NCI-H187 treated with DMSO at 0.1 percent for 48 hours (cell line): ENCODE measurements at places on chromosomes 11 and 22.

- DNase-seq: no peak
Measured at GRCh38 chr11:33040862-33041453, 1.6 kb downstream of the TCP11L1 start.

DNA sequence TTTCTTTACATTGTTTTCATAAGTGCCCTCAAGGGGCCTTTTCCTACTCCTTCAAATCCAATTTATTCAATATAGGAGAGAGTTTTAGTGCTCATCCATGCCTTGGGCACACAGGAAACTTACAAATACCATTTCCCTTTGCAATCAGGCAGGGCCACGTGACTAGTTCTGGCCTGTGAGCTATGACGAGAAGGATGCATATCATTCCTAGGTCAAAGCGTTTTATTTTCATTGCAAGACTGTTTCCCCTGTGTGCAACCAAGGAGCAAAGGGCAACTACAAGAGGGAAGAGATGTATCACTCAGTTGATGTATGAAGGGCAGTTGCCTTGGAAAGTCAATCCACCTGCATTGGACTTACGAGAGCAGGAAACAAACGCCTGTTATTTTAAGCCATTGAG lies 1.9 kb upstream of the TRAF6 start:
- no peak for DNase-seq

DNA sequence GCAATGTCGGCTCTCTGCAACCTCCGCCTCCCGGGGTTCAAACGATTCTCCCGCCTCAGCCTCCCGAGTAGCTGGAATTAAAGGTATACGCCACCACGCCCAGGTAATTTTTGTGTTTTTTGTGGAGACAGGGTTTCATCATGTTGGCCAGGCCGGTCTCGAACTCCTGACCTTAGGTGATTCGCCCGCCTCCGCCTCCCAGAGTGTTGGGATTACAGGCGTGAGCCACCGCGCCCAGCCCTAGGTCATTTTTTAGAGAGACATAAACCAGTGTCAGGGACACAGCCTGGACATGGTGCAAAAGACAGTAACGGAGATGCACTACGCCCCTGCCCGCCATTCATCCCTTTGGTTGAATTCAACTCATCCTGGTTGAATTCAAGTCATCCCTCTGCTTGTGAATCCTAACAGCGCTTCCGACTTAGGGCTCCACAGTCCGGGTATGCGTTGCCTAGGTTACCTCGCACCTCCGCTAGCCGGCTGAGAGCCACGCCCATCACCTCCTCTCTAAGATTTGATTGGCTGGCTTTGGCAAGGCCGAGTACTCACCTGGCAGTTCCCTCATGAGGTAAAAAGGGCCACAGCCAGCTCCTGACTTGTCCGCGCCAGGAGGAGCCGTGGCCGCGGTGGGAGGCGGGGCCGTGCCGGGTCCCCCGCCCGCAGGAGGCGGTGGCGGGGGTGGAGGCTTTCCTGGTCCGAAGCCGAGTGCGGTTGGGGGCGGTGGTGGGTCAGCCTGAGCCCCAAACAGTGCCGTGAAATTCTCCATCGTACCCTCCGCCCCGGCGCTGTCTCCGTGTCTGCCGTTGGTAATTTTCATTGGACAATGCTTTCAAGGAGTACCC lies at the start of gene MED19:
Gene MED19, minus strand, starts transcription at position 802 of the 842 bp plus-strand sequence. Its CDS starts 36 bp downstream, at position 766.
- DNase-seq: peak; percentile 75

DNA sequence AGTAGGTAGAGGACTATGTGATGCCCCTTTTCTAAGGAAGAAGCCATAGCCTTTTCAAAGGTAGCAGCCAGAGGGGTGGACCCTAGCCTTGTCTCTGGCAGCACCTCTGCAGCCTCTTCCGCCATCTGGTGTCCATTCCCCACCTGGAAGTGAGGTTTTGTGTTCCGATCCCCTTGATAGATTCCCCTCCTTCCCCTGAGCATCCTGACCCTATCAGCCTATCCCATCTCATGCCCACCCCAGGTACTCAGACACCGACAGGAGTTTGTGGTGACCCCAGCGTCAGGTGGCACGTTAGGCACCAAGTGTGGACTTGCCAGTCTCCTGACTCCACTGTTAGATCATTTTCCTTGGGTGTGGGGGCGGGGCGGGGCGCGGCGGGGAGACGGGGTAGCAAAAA lies 398 bp upstream of the FAM89B start:
- no peak for DNase-seq

GRCh38 chr11:76666408-76666807 lies 4.1 kb downstream of the LRRC32 start:
- DNase-seq: no peak

DNA sequence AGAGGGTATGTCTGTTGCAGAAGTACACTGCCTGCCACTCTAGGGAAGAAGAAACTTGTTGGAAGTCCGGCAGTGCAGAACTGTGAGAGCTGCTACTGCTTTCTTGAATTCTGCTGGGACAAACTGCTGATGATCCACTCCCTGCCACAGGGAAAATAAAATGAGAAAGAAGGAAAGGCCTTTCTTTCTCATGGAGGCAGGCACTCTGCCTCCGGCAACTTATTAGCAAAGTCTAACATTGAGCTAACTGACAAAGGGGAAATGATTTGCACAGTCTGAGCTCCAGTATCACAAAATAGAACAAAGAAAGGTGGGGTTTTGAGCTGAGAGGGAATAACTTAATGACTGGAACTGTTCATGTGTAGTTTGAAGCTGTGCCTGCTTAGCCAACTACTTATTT lies 134.6 kb downstream of the AASDHPPT start:
- DNase-seq: no peak

DNA sequence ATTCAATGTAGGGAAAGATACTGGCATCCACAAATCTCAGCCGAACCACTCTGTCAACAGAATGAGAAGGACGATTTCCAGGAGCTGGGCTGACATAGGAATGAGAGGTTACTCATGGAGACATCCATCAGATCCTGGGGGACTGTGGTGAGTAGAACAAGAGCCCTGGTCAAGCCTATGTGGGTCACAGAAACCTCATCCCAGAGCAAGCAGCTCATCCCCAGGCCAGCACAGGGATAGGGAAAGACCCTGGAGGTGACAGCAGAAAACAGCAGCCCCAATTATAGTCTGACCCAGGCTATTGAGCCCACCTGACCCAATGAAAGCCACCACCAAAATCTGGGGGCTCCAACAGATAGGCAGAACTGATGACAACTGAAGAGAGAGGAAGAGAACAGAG lies 128.0 kb upstream of the SERPIND1 start:
- no peak for DNase-seq

- no peak for DNase-seq
Measured at GRCh38 chr11:124761301-124762104, 587 bp downstream of the ESAM start.

- no peak for DNase-seq
Measured at GRCh38 chr11:117554601-117555333, 227.1 kb downstream of the CEP164 start.

- no peak for DNase-seq
Measured at GRCh38 chr11:109853156-109853776, 239.9 kb upstream of the ZC3H12C start.

DNA sequence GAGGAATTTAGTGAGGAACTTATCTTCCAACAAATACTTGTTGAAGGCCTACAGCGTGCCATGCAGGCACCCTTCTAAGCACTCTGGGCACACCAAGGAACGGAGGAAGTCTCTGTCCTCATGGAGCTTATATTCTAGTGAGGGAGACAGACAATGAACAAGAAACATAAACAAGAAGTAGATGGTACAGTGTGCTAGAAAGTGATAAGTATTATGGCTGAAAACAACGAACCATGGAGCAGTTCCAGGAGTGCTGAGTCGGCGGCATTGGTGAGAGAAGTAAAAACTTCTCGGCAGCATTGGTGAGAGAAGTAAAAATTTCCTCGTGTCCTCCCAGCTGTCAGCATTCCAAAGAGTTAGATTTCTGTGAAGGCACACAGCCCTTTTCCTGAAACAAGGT lies 53.2 kb downstream of the FAM76B start:
- DNase-seq: no peak

GRCh38 chr22:44889255-44889878 lies 120.4 kb downstream of the PHF21B start:
- DNase-seq: no peak

- no peak for DNase-seq
Measured at GRCh38 chr11:27115051-27115650, 74.5 kb downstream of the BBOX1 start.

- DNase-seq: no peak
Measured at GRCh38 chr11:74330075-74330858, 18.8 kb upstream of the P4HA3 start.

DNA sequence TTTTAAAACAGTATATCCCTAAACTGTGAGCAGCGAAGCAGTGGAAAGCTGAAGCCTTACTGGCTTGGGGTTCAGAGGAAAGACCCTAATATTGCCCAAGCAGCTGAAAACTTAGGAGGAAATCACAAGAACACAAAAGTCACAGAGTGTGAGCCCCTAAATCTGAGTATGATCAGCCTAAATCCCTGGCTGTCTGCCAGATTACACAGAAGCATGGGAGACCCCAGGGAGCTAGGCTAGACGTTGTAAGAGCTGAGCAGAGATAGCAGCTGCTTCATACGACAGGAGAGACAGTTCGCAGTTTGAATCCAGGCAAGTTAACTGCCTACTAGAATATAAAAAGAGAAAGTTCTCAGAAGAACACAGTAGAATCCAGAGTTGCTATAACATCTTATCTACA lies 81.2 kb downstream of the PACS1 start:
- no peak for DNase-seq

DNA sequence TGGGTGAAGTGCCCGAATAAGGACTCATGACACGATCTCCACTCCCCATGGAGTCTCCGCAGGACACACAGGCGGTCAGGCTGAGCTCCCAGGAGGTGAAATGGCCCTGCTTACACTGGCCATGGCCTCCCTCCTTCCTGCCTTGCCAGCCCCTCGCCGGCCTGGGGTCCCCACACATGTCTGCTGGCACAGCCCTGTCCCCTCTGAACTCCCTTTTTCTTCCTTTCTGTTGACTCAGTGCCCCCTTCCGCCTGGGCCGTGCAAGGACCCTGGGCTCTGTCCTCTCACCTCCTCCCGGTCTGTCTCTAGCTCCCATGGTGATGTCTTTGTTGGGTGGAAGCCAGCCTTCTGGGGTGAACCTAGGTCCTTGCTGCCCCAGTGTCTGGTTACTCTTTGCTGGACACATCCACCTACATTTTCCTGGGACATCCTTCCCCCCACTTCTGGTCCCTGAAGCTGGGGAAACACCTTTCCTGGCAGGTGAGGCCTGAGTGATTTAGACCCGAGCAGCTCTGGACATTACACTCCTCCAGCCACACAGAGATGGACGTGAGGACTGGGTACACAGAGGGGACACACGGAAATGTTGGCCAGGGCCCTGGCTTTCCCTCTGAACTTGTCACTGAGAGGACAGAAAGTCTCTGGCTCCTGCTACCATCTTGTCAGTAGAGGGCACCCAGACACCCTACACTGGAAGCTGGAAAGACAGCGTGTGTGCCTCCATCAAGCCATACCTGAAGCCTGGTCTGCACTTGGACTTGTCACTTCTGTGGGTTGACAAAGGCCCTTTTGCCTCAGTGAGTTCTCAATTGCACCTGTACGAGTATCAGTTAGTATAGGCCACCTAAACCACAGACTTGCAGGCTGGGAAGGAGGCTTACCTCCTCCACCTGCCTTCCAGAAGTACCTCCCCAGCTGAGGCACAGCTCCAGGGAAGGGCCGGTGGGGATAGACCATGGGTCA lies 864.3 kb downstream of the TBC1D22A start:
- DNase-seq: no peak

- no peak for DNase-seq
Measured at GRCh38 chr11:20596205-20597153, 2.9 kb upstream of the SLC6A5 start.

GRCh38 chr22:39243439-39244135 lies 1.2 kb downstream of the PDGFB start:
- no peak for DNase-seq

DNA sequence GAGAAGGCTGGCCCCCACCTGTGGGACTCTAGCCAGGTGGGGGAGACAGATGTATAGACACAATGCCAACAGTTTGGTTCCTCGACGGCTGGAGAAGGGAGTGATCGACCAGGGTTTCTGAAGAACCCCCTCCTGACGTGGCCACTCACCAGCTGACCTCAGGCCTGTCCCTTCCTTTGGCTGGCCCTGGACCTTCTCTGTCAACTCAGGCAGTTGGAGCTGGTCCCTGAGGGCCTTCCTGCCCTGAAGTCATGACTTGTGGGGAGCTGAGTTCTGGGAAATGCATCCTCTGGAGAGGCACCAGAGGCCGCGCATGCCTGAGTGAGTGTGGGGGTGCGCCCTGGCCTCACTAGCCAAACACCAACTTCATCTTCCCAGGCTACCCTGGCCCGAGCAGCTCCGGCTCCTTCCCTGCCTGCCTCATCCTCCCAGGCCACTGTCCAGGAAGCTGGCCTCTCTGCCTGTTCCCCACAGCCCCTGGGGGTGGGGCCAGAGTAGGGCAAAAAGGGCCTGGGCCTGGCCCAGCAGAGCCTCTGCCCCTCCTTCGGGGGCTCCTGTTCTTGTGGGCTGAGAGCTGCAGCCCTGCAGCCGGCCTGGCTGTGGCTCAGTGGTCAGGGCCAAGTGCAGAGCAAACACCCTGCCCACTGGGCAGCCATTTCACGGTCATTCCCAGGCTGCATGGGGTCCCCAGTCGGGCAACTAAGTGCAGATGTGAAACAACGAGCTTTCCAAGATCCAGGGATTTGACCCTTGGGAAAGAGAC lies 23.6 kb downstream of the TXN2 start:
- DNase-seq: no peak

DNA sequence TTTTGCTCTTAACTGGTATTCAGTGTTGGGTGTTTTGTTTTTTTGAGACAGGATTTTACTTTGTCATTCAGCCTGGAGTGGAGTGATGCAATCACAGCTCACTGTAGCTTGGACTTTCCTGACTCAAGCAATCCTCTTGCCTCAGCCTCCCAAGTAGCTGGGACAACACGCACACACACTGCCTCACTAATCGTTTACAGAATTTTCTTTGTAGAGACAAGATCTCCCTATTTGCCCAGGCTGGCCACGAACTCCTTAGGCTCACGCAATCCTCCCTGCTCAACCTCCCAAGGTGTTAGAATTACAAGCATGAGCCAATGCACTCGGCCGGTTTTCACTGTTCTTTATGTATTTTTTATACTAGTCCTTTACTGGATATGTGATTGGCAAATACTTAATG lies 51.0 kb upstream of the IGLL5 start:
- DNase-seq: no peak

- DNase-seq: no peak
Measured at GRCh38 chr22:48705917-48706605, 1121.6 kb downstream of the BRD1 start.

GRCh38 chr22:30233582-30233981 lies 13.0 kb downstream of the LIF start:
- DNase-seq: no peak
